Dermis blood vessel endothelial cell (primary cell): ENCODE measurements at places on chromosomes 12 and 14. TPM values are rescaled to one million over a fixed set of nuclear protein-coding genes. Genes with fewer than 3 reads are reported as not detected.

COQ5 gene
- 30.3 and 34.9 TPM in 2 replicates for total RNA-seq

ISM2 gene
- 0.14 and 0.17 TPM in 2 replicates for total RNA-seq

MMP19 gene
- 0.68 and 1.1 TPM in 2 replicates for total RNA-seq

PLA2G1B gene
- total RNA-seq: not detected in 2 replicates

CLEC2D gene
- 1.2 and 2.4 TPM in 2 replicates for total RNA-seq

TMCC3 gene
- total RNA-seq: 27.8 and 34.5 TPM in 2 replicates

KRT6C gene
- not detected in 2 replicates for total RNA-seq

RIMKLB gene
- total RNA-seq: 46.4 and 180 TPM in 2 replicates

GPRC5D gene
- total RNA-seq: 0.17 TPM in 1 of 2 replicates, not detected in the other

PROX2 gene
- total RNA-seq: not detected in 2 replicates

MORN3 gene
- 0.28 TPM in 1 of 2 replicates, not detected in the other for total RNA-seq
